ENCODE measurements at places on chromosomes 1 and 21. TPM values are rescaled to one million over a fixed set of nuclear protein-coding genes. Genes with fewer than 3 reads are reported as not detected.

The FAM72A gene
- 1.2 TPM for total RNA-seq

The ATP6V1G3 gene
- not detected for total RNA-seq

The CASQ1 gene
- total RNA-seq: 12.6 TPM

The FAM43B gene
- 3.0 TPM for total RNA-seq

The TM2D1 gene
- 30.8 TPM for total RNA-seq

The UBR4 gene
- total RNA-seq: 58.1 TPM

The RRP15 gene
- total RNA-seq: 21.7 TPM

The GLRX2 gene
- 40.2 TPM for total RNA-seq

The PRKAB2 gene
- total RNA-seq: 49.0 TPM

The FAAH gene
- total RNA-seq: 4.8 TPM

The TRIM17 gene
- total RNA-seq: 0.32 TPM

The KRTAP13-2 gene
- total RNA-seq: not detected

Measured in Right ventricle myocardium superior (tissue), 1 donor.